RKO (cell line): ENCODE measurements at places on chromosomes 3 and 15.
A peak's percentile ranks its signal among the peaks of the same experiment; 100 is the strongest.

DNA sequence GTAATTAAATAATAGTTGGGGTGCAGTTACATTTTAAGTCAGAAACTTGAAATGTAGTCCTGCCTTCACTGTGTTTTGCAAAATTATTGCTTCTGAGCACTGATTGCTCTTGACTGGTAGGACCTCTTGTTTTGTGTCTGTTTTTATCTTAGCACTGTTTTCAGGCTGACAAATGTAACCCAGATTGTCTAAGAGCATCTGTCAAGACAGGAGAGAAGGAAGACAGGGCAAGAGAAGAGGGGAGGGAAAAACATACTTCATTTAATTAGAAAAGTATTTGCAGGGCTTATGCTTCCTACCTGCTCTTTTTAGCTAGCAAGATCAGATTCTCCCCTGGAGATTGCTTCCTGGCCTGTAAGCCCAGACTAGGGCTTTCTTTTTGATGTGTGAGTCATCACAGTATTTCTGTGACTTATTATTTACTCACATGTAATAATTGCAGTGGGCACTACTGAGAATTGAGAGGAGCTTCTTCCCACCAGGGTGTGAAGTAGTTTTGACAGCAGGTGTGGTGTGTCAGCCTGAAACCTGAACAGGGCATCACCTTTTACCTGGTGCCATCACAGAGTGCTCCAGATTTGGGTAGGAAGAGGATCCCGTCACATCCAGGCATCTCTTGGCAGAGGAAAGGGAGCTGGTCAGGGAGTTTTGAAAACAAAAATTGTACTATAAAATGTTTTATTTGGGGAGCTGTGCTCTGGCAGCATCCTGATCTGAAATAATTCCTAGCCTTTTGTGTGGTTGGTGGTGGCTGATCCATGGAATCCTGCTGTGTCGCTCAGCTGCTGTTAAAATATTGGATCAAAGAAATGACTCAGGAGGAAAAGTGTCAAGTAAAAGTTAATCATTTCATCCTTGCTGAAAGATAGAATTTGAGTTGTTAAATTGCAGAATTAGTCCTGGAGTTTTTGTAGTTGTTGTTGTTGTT is 98.2 kb downstream of the TMEM108 start:
- peak; percentile 54 for DNase-seq

DNA sequence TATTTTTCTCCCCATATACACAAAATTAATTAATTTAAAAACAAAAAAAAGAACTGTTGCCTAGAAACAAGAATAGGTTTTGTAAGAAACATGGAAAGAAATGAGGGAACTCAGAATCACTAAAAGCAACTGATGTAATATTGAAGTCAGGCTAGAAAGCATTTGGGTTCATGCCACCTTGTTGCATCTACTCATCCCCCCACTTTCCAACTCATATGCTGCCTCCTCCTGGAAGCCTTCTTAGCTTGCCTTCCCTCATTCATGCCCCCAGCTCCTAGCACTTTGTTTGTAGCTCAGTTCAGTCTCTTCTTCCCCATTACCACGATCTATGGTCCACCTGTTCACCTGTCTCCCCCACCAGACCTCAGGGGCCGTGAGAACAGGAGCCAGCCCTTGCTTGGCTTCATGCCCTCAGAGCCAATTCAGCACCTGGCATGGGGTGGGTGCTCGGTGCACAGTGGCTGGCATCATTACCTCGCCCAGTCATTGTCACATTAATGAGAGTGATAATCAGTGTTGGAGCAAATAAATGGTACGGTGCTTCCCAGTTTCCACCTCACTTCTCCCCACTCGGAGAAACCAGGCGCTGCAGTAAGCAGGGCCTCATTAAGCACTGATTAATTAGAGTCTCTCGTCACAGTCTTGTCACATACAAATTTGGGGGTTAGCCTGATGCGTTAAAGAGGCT is 62.4 kb upstream of the SLC6A1 start:
- DNase-seq = no peak

GRCh38 chr15:89958107-89958805 is 42.9 kb upstream of the ZNF710 start:
- no peak for DNase-seq

GRCh38 chr3:42663581-42664437 is 10.3 kb downstream of the ZBTB47 start:
- DNase-seq = no peak

DNA sequence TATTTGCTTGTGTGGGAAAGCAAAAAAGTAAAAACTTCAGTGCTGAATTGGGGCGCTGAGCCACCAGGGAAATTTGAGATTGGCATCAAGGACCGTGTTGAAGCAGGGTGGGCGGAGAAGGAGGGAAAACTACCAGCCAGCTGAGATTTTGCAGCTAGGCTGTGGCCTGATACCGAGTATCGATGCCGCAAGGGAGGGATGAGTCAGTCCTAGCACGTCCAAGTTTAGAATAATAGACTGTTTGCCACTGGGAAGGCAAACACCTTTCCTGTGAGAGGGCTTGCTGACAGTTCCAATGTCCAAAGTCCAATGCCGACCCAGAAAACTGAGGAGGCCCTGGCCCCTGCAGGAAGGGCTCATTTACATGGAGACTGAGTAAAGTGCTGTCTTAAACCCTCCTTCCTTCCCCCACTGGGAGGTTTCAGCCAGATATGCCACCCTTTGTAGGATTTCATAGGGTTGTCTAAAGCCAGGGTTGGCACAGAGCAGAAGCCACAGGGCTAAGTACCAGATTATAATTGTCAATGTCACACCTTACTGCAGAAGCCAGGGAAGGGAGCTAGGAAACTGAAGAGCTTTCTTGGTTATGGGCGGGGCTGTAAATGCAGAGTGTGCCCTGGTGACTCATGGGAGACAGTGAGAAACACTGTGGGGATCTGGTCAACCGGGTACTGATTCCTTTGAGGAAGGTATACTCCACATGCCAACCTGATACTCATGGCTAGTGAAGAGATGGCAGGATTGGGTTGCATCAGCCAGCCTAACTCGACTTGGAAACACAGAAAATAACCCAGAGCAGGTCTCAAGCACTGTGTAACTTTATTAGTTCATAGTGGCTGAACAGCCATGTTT is 28.4 kb upstream of the PIK3CB start:
- peak; percentile 54 for DNase-seq

DNA sequence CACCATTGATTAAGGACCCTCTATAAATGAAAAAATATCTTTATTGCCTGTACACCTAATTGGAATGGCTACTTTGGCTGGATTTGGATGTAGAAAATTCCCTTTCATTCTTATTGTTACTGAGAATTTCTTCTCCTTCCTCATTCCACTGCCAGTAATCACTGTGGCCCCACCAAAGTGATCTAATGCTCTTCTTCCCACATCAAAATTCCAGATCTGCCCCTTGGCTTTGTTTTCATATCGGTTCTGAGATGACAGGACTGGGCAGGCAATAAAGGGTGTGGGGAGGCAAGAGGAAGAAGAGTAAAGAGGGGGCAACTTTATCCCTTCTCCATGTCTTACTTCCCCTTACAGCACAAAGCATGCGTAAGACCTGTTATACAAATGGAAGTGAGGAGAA is 2.1 kb downstream of the ANKUB1 start:
- DNase-seq = no peak

- no peak for DNase-seq
These were observed 172.4 kb downstream of the CHDH start for GRCh38 chr3:53673722-53674350.

GRCh38 chr3:129416415-129416814 is 12.0 kb downstream of the EFCAB12 start:
- DNase-seq = no peak

- DNase-seq = no peak
These were observed 156.1 kb downstream of the STXBP5L start for GRCh38 chr3:121064121-121064520.

- peak; percentile 55 for DNase-seq
These were observed 52.6 kb upstream of the ULK4 start for GRCh38 chr3:42014458-42014920.

DNA sequence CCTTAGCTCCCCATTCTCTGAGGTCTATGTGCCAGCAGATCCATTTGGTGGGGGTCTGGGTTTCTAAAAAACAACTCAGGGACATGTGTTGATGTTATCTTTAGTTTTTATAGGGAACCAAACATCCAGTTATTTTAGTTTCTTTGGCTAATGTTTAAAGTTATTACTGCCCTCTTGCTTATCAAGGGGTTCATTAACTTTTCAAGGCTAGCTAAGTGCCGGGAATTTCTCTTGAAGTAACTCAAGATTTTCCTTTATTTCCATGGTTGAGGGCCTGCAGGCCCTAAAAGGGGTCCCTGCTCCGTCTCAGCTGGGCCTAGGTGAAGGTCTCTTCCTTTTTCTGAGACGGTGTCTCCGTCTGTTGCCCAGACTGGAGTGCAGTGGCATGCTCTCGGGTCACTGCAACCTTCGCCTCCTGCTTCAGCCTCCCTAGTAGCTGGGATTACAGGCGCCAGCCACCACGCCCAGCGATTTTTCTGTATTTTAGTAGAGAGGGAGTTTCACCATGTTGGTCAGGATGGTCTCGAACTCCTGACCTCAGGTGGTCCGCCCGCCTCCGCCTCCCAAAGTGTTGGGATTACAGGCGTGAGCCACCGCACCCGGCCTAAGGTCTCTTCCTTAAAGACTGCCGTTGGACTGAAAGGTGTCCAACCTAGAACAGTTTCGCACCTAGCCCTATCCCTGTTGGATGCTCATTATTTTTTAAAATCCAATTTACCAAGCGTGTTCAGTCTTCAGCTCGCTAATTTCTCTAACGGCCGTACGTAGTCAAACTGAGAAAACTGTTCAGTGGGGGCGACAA is 1.3 kb upstream of the OXSR1 start:
- no peak for DNase-seq

DNA sequence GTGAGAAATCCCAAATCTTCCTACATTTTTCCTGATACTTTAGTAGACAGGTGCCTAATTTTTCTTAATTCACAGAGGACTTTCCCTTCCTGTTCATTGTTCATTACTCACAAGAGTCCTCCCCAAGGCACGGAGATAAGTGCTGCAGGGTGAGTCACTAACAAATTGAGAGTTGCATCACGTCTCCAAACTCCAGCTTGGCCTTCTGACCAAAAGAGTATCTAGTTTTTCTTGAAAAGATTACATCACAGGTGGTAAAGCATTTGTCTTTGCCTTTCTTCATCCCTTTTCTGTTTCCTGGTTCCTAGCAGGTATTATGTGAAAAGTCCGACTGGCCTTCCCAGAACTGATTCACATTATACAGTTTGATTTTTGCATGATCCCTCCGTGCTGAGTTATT is 24.9 kb upstream of the RASGRP1 start:
- DNase-seq = peak; percentile 58

- no peak for DNase-seq
These were observed 31.8 kb downstream of the GPR171 start for GRCh38 chr3:151171145-151171757.

DNA sequence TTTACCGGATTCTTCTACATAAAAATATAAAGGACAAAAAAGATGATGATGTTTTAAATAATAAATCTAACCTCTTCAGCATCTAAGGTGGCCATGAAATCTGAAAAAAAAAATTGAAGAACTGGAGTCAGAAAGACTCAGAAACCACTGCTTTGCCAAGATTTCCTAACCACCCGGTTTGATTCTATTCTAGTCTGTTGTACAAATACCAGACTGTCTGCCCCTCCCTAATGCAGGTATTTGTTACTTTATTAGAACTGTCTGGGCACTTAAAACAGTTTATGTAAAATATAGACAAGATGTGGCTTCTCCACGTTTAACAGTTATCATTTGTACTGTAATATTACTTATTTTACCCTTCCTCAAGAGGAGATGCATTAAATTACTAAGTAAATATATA is 48.8 kb downstream of the UACA start:
- DNase-seq = no peak

DNA sequence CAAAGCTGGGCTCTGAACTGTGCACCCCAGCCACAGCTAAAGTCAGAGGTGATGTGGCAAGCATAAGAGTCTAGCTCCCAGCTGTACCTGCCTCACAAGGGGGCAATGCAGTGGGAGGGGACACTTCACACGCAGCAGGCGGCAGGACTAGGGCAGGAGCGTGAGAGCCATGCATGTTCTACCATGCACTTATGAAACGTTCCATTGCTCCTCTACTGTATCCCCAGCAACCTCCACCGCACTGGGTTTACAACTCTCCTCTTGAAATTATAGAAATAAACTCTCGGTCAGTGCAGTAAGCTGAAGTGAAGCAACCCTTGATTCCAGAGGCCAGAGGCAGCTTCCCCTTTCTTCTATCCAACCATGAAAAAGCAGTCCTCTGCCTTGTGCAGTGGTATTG is 298.6 kb upstream of the STT3B start:
- no peak for DNase-seq

DNA sequence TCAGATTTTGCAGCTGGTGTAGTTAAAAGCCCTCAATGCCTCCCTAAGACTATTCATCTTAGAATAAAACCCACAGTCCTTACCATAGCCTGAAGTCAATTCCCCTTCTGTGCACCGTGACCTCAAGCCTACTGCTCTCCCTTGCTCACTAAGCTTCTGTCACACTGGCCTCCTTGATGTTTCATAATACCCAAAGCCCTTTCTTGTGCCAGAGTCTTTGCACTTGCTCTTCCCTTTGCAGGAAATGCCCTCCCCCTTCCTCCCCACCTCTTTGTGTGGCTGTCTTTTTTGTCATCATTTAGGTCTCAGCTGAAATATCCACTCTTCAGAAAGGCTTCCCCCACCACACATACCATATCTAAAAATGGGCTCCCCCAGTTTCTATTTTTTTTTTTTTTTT is 4.2 kb upstream of the PLEKHO2 start:
- DNase-seq = no peak

DNA sequence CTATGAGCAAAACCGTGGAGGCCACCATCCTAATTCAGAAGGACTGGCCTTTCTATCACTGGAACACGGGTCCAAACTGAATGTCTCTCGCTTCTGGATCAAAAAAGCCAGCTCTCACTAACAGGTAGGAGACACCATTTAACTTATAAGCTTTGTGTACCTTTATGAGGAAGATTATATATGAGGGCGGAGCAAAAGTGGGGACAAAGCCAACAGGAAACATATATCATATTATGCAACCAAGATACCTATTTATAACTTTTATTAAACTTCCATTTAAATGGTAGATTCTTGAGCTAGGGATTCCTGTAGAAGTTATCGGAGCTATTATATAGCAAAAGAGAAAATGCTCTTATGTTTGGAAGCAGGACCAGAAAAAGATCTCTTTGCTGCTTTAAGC is 78.4 kb downstream of the IGF2BP2 start:
- DNase-seq = no peak

DNA sequence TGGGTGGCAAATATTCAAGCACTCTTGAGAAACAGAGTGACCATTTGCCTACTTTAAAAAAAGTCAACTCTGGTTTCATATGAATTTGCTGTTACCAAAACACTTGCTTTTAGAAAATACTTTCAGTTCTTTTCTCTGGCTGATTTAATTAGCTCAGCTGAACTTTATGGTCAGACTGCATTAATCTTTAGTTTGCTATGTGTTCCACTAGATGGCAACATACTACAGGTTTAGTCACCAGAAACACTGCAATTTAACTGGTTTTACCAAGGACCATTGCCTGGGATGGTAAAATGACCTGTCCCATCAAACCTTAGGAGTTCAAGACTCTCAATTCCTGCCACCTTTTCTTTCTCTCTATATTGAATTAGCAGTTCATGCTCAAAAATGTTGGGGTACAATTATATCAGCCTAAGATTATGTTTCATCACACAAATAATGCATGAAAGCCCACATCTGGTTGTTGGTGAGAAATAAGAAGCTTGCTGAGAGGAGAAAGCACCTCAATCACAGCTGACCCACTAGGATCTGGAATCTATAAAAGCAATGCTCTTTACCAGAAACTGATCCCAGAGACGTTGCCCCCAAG is 14.2 kb downstream of the EIF4E3 start:
- peak; percentile 76 for DNase-seq
